ENCODE measurements at places on chromosomes 1 and 21.

GRCh38 chr1:24857507-24858133 lies 72.5 kb downstream of the RUNX3 start:
- no peak for DNase-seq

GRCh38 chr1:6440198-6441126 lies 15.9 kb downstream of the ESPN start:
- no peak for DNase-seq

DNA sequence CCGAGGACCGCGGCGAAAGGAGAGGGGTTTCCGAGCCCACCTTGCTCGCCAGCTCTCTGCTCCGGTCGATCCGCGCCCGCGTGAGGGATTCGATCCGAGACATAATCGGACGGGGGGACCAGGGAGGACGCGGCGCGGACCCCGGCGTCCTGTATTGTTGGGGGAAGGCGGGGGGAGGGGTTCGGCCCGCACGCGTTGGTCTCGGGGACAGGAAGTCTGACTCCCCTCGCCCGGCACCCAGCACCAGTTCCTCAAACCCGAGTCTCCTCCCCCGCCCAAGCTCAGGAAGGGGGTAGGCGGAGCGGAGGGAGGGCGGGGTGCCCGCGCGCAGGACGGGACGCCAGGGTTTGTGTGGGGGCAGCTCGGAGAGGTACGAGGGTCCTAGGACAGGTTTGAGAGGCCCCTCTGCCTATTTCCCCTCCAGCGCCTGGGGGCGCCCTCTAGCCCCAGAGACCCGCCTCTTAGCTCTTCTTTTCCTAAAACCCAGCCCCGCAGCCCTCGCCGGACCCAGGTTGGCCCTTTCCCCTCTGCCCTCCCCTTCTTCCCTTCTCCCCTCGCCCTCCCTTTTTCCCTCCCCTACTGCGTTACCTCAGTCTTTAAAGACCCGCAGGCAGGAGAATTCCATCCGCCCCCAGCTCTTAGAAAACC lies at the start of gene ARHGEF2:
Gene ARHGEF2 (minus strand): TSS at position 223 of the 648 bp plus-strand sequence. CDS start 120 bp downstream, at position 103.
- peak; percentile 85 for DNase-seq

- DNase-seq, result no peak
Measured at GRCh38 chr1:66478116-66478515, 55.8 kb upstream of the SGIP1 start.

- no peak for DNase-seq
Measured at GRCh38 chr1:215669806-215670491, 102.8 kb downstream of the KCTD3 start.
